Omental fat pad (tissue), 4 donors: ENCODE measurements at places on chromosomes 13 and 19.
A peak's percentile ranks its signal among the peaks of the same experiment; 100 is the strongest.

- DNase-seq: no peak
These were observed 949.7 kb upstream of the SLITRK1 start for GRCh38 chr13:84831666-84832657.

- no peak for DNase-seq
These were observed 17.0 kb downstream of the CATSPERG start for GRCh38 chr19:38352611-38353010.

DNA sequence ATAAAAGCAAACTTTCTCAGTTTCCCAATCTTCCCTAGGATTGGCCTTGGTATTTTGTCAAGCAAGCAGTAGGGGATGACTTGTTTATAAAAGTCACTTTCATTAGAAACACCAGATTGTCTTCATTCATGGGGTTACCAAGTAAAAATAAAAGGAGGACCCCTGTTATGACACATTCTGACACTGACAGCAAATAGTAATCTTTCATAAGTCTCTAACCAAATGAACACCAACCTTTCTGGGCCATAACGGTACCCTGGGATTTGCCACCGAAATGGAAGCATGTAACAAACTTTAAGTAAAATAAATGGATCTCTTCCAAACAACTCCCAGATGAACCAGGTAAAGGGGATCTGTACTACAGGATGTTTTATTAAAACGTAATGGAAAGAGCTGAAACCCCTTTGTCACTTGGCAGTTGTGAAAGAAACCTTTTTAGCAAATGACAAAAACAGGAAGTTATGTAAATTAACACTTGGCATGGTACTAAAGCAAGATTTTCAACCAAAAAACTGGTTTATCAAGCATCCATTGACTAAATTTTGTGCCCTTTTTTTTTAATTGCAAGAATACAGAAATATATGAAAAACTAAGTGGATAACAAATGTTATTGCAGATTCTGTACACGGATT lies 335.6 kb downstream of the RBM26 start:
- DNase-seq: no peak

DNA sequence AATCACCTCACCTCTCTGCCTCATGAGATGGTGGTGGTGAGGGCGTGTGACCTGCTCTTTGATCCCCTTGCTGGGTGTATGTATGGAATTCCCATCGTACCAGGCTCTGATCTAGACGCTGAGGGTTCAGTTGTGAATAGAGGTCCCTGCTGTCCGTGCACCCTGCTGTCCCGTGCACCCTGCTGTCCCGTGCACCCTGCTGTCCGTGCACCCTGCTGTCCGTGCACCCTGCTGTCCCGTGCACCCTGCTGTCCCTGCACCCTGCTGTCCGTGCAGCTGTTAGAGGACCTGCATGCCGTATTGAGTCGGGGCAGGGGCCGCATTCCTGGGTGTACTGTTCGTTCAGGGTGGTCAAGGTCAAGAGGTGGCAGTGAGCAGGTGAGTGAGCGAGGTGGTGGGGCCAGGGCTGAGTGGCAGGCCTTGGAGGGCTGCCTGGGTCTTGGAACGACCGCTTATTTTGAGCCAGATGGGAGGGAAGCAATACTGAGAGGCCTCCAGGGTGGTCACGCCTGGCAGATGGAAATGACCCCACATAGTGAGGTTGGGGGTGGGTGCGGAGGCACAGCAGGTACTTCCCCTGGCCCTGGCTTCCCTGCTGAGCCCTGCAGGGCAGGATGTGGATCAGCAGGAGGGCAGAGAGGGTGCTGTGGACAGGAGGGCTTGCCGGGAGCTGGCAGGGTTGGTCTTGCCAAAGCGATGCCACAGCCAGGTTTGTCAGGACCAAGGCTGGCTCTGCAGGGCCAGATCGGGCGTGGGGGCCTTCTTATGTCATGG lies 4.6 kb upstream of the EPN1 start:
- no peak for DNase-seq

- DNase-seq: no peak
These were observed 20.3 kb downstream of the ACTN4 start for GRCh38 chr19:38667661-38668171.

DNA sequence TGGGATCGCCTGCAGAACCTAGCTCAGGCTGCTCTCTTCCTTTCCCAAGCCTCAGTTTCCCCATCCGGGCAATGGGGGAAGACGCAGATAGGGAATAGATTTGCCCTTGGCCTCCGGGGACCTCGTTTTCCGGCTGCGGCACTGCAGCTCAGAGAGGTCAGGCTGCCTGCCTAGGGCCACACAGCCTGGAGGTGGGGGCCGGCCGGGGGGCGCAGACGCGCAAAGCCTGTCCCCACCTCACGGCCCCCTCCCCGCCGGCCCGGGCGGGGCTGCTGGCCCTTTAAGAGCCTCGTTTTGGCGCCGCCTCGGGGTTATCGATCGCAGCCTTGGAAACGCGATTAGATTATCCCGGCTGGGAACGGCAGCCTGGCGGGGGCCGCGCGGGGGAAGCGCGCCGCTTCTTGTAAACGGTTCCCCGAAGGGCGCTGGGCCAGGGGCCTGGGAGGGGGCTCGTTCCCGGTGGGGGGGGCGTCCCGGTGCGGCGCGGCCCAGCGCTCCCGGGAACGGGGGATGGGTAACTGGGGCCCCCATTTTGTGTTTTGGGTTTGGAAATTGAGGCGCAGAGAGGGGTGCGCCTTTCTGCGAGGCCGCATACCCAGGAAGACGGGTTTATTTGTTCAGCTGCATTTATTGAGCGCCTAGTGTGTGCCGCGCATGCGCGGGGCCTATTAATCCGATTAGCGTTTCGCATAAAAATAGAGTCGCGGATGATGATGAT lies 23.4 kb upstream of the TCF3 start:
- no peak for DNase-seq

- DNase-seq: no peak
These were observed 206.8 kb upstream of the TMTC4 start for GRCh38 chr13:100881291-100881864.

- no peak for DNase-seq
These were observed 14.7 kb downstream of the SMARCA4 start for GRCh38 chr19:10975374-10976130.

DNA sequence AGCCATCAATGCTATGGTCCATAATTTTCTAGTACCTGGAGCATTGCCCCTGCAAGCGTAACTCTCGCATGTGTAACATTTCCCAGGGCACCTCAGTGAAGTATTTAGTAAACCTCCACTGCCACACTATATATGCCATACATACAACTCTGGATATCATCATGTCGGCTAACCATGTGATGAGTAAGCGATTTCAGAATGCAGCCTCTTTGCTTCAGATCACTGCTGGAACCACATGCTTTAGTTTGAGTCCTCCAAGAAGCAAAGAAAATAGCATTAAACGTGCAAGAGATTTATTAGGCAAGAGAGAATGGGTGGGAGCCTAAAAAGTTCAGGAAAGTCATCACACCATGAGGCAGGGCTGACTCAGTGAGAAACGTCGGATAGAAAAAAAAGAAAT lies 635.6 kb upstream of the SLITRK5 start:
- no peak for DNase-seq

DNA sequence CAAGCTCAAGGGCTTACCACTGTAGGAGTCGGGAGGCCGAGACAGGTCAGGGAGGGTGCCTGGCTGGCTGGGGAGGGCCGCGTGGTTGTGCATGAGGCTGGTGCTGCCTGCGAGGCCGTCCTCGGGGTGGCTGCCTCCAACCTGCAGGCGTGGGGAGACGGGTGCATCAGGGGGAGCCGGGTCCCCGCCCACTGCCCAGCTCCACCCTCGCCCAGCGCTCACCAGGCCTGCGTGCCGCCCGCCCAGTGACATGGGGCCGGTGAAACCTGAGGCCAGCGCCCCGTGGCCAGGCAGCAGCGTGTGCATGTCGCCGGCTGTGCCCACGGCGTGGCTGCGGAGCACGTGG lies 13.8 kb upstream of the UQCR11 start:
- no peak for DNase-seq

- no peak for DNase-seq
These were observed 5.1 kb downstream of the MRPL4 start for GRCh38 chr19:10256970-10257615.

DNA sequence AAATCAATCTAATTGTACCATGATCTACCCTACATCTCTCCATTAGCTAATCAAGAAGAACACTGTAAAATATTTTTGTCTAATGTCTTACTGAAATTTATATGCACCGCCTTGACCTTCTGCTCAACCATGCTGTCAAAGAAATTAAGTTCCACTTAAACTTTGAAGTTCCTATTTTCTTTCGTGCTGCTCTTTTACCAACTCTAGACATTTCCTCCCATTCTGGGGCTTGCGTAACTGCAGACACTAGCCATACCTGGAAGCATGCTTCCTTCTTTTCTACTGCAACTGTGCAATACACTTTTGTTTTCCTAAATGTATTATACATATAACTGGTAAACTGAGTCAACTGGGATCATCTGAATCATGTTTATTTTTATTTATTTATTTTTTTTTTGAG lies 8.5 kb upstream of the UBE2L5 start:
- DNase-seq: no peak

GRCh38 chr19:33402421-33403220 lies 29.1 kb downstream of the CEBPG start:
- DNase-seq: no peak

DNA sequence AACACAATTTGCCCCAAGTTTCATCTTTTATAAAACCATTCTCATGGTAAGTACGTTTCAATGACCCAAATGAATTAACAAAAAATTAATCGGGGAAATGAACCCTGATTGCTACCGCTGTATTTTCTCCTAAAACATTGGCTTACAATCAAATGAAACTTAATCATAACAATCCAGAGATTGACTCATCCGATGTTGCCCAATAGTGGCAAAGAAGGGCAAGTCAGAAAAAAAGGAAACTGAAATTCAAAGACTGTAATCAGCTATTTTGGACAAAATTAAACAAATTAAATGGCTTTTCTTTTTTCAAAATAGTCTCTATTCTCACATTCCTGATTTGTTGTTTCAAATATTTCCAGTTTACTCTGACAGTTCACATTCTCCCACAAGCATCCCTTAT lies 3.9 kb upstream of the ACOD1 start:
- DNase-seq: no peak

DNA sequence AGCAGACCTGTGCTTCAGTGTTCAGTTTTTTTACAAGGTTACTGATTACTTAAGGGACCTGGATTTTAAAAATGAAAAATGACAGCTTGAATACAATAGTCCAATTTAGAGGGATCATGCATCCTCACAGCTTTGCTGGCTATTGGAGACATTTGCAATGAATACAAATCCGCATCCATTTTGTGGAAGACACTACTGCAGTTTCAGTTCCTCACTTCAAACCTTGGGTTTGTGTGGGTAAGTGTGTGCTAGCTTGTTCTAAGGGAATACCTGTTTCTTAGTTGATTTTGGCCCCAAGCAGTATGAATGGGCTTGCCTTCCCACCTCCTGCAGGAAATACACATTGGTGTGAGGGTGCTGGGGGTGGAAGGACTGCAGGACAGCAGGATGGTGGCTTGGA lies 222.4 kb downstream of the OLFM4 start:
- no peak for DNase-seq

- no peak for DNase-seq
These were observed 767.9 kb downstream of the PCDH9 start for GRCh38 chr13:66462187-66462586.

DNA sequence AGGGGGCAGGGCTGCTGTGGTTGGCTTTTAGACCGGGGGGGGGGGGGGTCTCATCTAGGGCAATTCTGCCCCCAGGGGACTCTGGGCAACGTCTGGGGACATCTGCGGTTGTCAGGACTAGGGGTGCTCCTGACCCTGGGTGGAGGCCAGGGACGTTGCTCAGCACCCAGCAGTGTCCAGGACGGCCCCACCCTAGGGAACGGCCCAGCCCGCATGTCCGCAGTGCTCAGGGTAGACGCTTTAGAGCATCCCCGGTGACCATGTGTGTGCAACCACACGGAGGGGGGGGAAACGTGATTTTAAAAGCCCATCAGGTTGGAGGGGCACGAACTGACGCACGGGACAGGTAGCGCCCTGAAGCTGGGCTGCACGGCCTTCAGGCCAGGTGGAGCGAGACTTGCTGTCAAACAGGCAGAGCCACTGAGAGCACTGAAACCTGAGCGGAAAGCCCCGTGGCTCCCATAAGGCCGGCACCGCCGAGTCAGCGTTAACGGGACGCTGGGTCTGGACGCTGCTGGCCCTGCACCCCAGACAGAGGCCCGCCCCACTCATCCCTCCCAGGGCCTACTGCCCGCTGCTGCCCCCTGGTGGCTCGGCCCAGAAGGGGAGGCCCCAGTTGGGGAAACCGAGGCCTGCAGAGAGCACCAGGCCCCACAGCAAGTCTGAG lies 8.3 kb downstream of the CACTIN start:
- DNase-seq: peak; percentile 64

GRCh38 chr13:76016799-76017400 lies 380.8 kb downstream of the LMO7 start:
- DNase-seq: no peak
